Esophagus mucosa (tissue), 1 donor: ENCODE measurements at places on chromosomes 6 and 20. TPM values are rescaled to one million over a fixed set of nuclear protein-coding genes. Genes with fewer than 3 reads are reported as not detected.

The PSMB1 gene
- total RNA-seq: 117 TPM

The OR2J2 gene
- not detected for total RNA-seq

The SNAP25 gene
- total RNA-seq: 0.08 TPM

The HAO1 gene
- not detected for total RNA-seq

DNA sequence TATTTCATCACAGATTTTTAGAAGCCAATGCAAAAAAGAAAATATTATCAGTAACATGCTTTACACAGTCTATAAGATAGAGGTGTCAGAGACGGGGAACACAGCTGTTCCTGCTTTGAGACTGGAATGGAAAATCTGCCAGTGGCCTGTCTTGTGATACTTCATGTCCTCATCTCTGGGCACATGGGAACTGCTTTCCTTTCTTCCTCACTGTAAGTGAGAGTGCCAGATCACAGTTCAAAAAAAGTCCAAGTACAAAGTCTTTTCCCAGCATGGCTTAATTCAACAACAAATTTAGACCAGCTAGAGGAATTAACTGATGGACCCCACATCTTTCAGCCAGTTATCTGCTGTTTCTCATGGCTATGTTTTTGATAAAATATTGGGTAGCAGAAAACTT is 490.4 kb downstream of the CDKAL1 start:
- ATAC-seq: no peak

The BEND3 gene
- total RNA-seq: 3.0 TPM

DNA sequence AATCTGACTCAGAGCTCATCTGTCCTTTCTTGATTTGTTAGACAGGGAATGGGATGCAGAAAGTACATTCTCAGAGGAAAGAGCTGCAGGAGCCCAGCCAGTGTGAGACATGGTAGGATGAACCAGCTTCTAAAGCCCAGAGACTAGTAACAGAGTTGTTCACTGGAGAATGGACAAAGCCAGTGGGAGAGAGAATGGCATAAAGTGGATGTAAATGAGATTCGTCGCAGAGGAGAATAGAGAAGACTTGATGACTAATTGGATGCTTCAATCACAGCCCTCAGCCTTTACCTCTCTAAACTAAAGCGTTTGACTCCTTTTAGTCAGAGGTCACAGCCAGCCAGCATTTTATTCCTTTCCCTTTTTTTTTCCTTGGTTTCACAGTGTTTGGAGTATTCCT is 25.5 kb upstream of the L3MBTL3 start:
- ATAC-seq: no peak

GRCh38 chr20:37236462-37236861 is 25.2 kb downstream of the GHRH start:
- no peak for ATAC-seq

The TMEM74B gene
- total RNA-seq: 1.4 TPM

DNA sequence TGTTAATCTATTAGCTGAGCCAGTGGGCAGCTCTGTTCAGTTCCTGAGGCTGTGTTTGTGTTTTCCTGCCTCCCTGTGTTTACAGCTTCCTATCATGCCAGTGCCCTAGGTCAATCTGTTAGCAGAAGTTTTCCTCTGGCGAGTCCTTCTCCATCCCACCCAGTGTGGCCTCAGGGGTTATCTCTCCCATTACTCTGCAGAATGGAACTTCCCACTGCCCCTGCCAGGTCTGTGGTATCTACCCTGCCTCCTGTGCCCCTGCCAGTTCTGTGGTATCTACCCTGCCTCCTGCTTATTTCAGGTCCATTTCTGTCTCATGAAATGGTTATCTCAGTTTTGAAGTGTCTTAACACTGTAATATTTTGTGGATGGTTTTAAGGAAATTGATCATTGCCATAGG is 63.1 kb downstream of the SLX4IP start:
- ATAC-seq: no peak

GRCh38 chr6:35668744-35669450 is 19.8 kb downstream of the FKBP5 start:
- no peak for ATAC-seq

- no peak for ATAC-seq
Measured at GRCh38 chr6:36290668-36291620, 21.1 kb downstream of the PNPLA1 start.

The LY6G6D gene
- total RNA-seq: not detected

The PRSS16 gene
- total RNA-seq: 7.7 TPM

DNA sequence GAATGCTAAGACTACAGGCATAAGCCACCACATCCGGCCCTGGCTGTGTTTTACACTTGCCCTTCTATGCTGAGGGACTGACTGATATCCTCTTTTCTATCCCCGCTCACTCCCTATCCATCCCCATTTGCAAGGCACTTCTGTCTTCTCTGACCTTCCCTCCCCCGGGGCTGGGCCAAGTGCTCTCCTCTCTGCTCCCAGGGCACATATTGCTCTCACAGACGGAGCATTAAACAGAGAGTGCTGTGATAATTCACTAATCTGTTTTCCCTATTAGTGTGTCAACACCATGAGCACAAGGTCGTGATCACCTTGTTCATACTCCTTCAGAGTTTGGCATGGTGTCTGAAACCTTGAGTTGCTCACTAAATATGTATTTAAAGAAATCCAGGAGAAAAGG is 9.0 kb upstream of the SLC2A12 start:
- ATAC-seq: no peak

DNA sequence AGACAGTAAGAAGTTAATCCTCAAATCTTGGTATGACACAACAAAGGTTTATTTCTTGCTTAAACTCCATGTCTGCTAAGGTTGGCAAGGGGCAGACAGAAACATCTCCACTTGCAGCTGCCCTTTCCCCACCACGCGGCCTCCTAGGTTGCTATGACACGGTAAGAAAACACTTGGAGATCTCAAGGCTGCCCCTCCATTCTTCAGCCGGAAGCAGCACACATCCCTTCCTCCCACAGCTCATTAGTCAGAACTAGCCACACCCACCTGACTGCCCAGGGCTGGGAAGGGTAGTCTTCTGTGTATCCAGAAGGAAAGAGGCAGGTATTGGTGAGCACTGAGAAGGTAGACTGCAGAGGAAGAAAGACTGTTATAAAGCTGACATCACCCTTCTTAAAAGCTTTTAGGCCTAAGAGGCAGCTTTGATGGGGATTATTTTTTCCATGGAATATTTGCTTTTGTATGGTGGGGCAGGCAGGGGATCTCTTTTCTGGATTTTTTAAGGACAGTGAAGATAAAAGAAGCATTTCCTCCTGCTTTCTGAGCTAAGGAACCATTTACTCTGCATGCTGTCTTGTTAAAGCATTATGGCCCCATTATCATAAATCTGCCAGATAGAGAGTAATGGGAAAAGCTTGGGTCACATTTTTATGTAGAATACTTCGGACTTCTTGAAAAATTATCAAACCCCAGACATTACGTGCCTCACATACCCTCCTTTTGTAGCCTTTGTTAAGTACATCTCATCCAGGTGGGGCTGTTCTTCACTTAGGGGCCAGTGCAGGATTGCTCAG is 41.6 kb downstream of the MRAP2 start:
- peak; percentile 87 for ATAC-seq

DNA sequence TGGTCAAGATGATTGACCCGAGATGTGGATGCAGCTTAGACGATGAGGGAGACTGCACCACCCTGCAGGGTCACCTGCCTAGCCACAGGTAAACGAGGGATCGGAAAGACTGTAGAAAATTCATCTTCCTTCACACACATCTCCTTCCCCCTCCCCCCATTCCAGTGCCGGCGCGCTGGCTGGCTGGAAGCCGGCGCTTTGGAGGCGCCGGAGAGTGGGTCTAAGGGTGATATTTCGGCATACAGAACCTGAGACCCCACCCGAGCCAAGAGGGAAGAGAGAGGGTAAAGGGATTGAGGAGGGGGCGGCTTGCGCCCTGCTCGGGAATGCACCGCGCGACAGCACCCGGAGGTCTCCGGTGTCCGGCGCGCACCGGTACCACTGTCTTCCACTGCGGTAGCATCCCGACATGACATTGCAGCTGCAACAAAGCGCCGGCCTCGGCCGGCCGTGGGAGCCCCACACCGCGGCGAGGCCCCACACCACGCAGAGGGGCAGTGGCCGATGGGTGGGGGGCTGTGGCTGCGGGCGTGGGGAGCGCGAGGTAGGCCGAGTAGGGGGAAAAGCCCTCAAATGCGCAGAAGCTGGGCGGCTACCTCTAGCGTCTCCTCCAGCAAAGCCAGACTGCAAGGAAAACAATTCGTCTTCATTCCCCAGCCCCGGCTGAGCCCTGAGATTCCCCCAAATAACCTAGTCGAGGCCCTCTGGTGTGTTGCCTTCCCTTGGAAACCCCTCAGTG is 984 bp downstream of the TNFRSF21 start:
- peak; percentile 37 for ATAC-seq

GRCh38 chr6:89581689-89582088 is 56.9 kb downstream of the LYRM2 start:
- ATAC-seq: no peak

- no peak for ATAC-seq
Measured at GRCh38 chr6:21138336-21139069, 455.0 kb upstream of the SOX4 start.

The DEFB132 gene
- not detected for total RNA-seq

DNA sequence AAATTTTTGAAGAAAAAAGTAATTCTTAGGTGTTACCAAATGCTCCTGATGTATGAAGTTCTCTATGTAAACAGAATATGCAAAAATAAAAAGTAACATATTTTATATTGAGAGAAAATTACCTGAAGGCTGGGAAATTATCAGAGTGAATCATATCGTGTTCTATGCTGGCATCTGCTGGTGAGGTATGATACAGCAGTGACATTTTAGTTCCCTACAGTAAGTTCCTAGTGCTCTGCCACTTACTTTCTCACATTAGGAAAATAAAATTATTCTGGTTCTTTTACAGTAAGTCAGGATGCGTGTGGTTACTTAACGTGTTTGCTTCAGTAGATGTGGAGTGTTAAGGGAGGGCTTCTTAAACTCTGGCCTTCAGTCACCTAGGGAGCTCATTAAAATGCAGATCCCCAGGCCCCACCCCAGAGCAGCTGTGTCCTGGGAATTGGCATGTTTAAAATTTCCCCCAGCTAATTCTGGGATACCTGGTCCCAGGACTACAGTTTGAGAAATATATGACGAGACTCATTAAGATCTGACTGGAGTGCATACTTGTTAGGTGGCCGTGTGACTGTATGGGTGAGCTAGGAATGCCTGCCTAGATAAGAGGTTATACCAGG is 3.2 kb downstream of the ACTR5 start:
- no peak for ATAC-seq

The BEND6 gene
- 0.16 TPM for total RNA-seq

The DZANK1 gene
- total RNA-seq: 1.5 TPM

DNA sequence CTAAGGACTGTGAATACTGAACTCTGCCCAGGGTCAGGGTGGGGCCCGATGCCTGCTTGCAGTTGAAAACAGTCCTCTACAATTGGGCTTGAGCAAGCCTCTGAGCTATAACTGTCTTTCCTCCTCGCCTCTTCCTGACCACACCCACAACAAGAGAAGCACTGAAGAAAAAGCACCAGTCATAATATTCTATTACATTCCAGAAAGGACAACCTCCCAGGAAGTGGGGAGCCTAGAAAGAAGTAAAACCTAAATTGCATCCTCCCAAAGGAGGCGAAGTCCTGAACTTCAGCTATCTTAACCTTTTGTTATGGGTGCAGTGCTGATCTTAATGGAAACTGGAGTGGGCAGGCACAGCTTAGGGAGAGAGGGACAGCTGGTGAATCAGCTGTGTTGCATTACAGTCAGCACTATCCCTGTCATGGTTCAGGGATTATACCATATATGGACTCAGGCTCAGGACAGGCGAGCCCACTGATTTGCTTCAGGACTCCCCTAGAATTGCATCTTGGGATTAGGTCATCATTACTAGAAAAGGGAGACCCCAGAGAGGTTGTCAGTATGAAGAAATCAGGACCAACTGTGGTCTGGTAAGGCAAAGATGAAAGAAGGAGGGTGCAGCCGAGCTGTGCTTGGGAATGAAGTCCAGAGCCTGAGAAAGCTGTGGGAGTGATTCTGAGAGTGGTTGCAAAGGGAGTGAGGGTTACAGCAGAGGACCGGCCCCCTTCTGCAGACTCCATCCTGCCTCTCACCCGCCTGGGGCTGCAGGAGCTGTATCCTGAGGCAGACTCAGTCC is 18.3 kb upstream of the TRAM2 start:
- peak; percentile 51 for ATAC-seq

DNA sequence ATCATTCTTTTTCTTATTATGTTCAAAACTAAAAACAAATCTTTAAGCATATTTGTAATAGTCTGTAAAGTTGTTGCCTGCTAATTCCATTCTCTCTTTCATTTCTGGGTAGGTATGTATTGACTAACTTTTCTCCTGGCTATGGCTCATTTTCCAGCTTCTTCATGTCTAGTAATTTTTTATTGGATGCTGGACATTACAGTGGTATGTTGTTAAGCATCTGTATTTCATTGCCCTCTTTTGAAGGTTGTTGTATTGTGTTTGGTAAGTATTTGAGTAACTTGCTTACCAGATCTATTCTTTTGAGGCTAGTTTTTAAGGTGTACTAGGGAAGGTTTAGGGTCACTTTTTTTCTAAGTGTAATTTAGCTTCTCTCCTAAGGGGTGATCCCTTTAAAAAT is 230.9 kb downstream of the TTLL2 start:
- no peak for ATAC-seq

The ADA gene
- 21.8 TPM for total RNA-seq

GRCh38 chr6:14790976-14791375 is 454.9 kb upstream of the JARID2 start:
- ATAC-seq: no peak

- ATAC-seq: no peak
Measured at GRCh38 chr6:14271789-14272736, 154.5 kb downstream of the CD83 start.

DNA sequence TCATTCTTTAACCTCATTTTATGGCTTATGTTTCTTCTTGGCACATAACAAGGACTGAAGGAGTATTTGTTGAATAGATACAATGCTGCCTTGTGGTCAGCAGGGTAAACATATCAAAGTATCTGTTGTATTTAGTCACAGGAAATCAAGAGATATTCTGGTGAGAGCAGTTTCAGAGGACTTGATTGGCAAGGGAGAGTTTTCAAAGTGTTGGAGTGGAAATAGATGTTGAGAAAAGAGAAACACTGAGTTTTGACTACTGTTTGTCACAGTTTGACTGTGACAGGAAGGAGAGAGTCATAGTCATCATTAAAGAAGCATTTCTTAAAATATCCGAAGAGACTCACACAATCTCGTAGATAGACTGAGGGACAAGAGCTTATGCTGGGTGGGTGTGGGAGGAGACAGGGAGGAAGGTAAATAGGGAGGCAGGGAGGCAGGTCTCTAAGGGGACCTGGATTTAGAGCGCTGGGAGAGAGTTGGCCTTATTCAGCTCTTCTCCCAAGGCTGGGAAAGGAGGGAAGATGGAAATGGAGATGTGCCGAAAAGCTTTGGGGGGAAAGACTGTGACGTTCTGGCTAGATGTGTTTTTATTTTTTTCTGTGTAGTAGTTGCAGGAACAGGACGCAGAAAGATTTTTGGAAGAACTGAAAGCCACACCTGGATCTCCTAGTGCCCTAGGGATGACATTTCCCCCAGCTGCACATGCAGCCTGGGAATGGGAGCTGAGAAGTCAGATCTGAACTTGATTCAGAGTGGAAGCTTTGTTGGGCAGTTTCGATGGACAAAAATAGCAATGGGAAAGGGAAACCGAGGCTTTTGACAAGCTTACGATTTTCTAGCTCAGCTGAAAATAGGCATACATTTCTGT is 65.0 kb upstream of the IFNGR1 start:
- no peak for ATAC-seq
